ENCODE measurements at places on chromosomes 5 and 9.

GRCh38 chr9:129617167-129617566, 3.7 kb downstream of the C9orf50 start:
- DNase-seq = peak; percentile 54

GRCh38 chr5:119161430-119161829, 90.5 kb downstream of the DMXL1 start:
- no peak for DNase-seq

DNA sequence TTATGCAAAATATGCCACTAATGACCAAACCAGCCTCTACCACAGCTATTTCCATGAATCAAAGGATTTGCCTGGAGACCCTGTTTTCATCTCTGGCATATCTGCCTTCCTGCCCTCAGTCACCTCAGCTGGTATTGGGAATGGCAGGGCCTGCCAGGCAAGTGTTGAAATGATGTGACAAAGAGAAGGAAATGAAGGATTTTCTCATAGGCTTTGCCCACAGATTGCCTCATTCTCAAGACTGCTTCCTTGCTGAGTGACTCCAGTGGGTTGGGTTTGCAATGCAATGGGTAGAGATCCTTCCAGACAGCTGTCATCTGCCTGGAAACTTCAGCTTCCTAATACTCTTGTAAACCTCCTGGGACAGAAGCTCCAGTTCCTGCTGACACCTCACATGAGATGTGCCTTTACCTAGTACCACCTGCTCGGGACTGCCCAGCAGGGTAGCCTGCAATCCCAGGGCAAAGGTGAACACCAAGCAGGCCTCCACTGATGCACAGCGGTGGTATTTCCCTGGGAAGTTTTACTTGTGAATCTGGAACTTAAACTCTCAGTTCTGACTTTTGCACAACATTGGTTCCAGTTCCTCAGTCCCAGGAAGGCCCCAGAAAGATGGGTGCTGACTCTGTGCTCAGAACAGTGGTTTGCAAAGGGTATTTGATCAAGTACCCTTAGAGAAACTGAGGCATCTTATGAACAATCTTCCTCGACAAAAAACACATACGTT, 64.8 kb upstream of the SLC1A1 start:
- no peak for DNase-seq

DNA sequence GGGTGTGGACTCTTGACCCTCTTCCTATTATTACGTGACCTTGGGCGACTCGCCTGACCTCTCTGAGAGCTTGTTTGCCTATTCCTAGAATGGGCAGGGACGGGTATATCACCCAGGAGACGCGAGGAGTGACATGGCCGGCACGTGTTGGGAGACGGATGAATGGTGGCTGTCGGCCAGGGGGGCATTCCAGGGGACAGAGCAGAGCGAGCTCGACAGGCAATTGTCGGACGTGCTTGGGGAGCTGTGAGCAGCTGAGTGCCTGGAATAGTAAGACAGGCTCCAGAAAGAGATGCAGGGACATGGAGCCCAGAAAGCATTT, 29.3 kb upstream of the UNC5A start:
- no peak for DNase-seq

DNA sequence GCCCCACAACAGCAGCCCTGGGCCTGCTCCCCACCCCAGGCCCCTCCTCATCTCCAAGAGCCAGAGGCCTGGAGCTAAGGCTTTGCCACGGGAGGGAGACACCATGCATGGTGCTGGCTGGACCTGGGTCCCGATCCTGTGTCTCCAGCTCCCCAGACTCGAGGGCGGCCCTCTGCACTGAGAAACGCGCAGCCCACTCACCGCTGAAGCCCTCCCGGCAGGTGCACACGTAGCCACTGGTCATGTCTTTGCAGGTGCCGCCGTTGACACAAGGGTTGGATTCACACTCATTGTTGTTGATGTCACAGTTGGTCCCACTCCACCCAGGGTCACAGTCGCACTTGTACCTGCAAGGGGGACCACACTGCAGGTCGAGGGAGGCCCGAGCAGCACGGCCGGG, 30.4 kb upstream of the SEC16A start:
- DNase-seq = no peak

GRCh38 chr5:8613078-8613685, 744.2 kb downstream of the MTRR start:
- DNase-seq = no peak

GRCh38 chr5:31987985-31988710, 186.0 kb downstream of the GOLPH3 start:
- peak; percentile 88 for DNase-seq

- no peak for DNase-seq
Measured at GRCh38 chr9:75108571-75108970, 20.3 kb downstream of the OSTF1 start.

GRCh38 chr5:143533978-143534760, 130.7 kb upstream of the NR3C1 start:
- no peak for DNase-seq

- no peak for DNase-seq
Measured at GRCh38 chr5:141915881-141916336, 7.8 kb upstream of the DELE1 start.

DNA sequence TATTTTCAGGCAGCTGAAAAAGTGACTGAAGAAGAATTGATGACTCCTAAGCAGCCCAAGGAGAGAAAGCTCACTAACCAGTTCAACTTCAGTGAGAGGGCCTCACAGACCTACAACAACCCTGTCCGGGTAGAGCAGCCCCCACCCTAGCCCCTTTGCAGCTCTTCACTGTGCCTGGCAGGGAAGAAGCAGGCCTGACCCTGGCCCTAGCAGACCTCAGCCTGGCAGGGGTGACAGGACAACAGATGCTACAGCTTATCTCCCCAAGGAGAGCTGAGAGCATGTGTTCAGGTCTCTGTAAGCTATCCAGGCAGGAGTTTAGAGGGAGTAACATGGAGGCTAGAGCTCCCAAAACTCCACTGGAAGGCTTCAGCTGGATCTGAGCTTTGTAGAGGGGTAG, 31.8 kb downstream of the DNAI1 start:
- DNase-seq = no peak

DNA sequence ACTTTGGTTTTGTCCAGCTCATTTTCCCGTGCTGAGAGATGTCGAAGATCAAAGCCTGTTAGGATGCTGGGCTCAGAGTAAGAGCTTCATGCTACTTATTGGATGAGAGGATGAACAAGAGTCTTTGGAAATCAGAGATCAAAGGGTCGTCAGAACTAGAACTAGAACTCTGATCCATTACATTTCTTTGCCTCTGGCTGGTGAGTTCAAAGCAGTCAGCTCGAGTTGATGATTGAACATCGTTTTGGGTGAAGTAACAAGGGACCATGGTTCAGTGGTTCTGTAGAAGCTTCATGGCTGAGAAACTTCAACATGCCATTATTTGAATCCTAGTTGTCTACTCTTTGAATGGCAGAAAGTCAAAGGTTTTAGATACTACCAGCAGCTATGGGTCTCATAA, 320.3 kb downstream of the ARHGEF28 start:
- no peak for DNase-seq

DNA sequence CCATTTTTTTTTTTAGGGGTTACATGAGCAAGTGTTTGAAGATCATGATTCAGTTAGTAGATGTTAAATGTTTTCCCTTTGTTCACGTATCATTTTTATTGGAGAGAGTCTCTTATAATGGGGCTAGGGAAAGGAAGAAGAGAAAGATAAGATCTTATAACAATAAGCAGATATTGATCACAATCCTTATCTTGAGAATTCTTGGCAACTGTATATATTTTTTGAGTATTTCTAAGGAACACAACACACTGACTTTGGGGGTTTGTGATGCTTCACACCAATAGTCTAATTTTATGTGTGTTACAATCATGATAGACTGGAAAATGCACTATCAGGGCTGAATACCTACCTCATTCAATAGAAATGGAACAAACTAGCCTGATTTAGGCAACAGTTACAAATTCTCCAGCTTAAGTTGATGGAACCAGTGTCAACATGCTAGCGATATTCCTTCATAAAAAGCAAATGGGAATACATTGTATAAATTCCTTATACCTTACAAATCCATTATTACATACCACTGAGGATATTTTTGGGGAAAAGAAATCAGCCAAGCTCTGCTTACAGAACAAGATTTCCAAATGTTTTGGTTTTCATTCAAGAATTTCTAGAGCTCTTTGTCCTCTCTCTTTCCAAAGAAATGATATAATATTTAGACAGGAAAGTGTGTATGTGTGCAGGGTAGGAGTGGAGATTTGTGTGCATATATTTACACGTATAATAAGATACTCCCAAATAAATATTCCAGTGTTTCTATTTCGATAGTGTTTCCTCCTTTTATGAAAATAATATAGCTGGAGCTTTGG, 41.5 kb downstream of the SVEP1 start:
- DNase-seq = no peak

DNA sequence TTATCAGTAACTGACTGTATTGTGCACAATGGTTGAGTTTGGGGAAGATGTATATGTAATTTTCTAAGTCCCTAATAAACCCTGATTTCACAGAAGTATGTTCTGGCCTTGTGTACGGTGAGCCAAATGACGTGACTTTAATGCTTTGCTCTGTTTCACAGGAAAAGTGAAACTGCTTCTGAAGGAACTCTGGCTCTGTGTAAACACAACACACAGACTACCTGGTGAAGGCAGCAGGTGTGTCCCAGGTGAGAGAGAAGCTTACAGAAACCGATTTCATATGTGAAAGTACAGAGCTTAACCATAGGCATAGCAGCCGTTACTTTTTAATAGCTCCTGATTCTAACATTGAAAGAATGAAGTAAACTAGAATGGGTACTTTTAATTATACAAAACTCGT, 31.9 kb downstream of the ICE1 start:
- DNase-seq = no peak

- no peak for DNase-seq
Measured at GRCh38 chr9:38214432-38214831, 145.4 kb upstream of the SHB start.

Measured in keratinocyte (primary cell).